ENCODE measurements at places on chromosomes 2 and 18. TPM values are rescaled to one million over a fixed set of nuclear protein-coding genes. Genes with fewer than 3 reads are reported as not detected.
A peak's percentile ranks its signal among the peaks of the same experiment; 100 is the strongest.

Gene IL1R1
- total RNA-seq, result 0.47 TPM

- peak overlapping the region; percentile 99 for H3K4me3 ChIP-seq
- no peak for DNase-seq
- H3K4me1 ChIP-seq, result peaks cover 12% of the 10 kb centered on the region
These were observed 910 bp downstream of the SRSF7 start for GRCh38 chr2:38750011-38750890.

- no peak overlapping the region for H3K4me3 ChIP-seq
- H3K36me3 ChIP-seq, result no peaks in the 10 kb centered on the region
- no peaks in the 10 kb centered on the region for H3K27me3 ChIP-seq
- no peak overlapping the region for H3K27ac ChIP-seq
- DNase-seq, result no peak
These were observed 35.6 kb upstream of the FBXO11 start for GRCh38 chr2:47941936-47942335.

Gene TTC27
- 41.3 TPM for total RNA-seq

Gene ZNF385B
- 1.5 TPM for total RNA-seq

Gene ALLC
- not detected for total RNA-seq

Gene MOGAT1
- total RNA-seq, result 0.94 TPM

DNA sequence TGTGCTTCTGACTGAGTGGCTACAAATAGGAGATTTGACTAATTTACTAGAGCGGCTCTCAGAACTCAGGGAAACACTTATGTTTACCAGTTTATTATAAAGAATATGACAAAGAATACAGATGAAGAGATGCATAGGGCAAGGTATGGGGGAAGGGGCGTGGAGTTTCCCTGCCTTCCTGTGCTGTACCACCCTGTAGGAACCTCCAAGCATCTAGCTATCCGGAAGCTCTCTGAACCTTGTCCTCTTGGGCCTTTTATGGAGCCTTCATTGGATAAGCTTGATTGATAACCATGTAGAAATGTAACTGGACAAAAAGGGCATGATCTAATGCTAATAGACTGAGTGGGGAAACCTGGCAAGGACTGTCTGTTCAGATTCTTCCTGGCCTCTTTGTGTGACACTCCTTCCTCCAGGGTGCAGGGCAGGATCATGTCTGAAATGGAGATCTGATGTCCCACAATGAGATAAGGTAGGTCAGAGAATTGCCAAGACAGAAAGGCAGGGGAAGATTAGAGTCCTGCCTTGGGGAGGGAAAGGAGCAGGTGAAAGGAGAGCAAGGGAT is 101.8 kb upstream of the NPAS2 start:
- no peaks in the 10 kb centered on the region for H3K36me3 ChIP-seq
- H3K4me3 ChIP-seq, result no peak overlapping the region
- H3K4me1 ChIP-seq, result peaks cover 7% of the 10 kb centered on the region
- H3K27me3 ChIP-seq, result no peaks in the 10 kb centered on the region
- no peak overlapping the region for H3K27ac ChIP-seq

GRCh38 chr2:10635430-10635829 is 54.3 kb downstream of the NOL10 start:
- no peaks in the 10 kb centered on the region for H3K4me1 ChIP-seq
- no peak overlapping the region for H3K4me3 ChIP-seq
- no peak for DNase-seq
- H3K27ac ChIP-seq, result no peak overlapping the region
- H3K36me3 ChIP-seq, result no peaks in the 10 kb centered on the region

Gene SPATA3
- total RNA-seq, result not detected

GRCh38 chr2:51959696-51960095 is 927.8 kb upstream of the NRXN1 start:
- H3K4me1 ChIP-seq, result peaks cover 11% of the 10 kb centered on the region
- no peak overlapping the region for H3K27ac ChIP-seq
- H3K4me3 ChIP-seq, result no peak overlapping the region
- H3K36me3 ChIP-seq, result no peaks in the 10 kb centered on the region

Measured in GM23338 (cell line).